ENCODE measurements at places on chromosomes 7 and 10.

DNA sequence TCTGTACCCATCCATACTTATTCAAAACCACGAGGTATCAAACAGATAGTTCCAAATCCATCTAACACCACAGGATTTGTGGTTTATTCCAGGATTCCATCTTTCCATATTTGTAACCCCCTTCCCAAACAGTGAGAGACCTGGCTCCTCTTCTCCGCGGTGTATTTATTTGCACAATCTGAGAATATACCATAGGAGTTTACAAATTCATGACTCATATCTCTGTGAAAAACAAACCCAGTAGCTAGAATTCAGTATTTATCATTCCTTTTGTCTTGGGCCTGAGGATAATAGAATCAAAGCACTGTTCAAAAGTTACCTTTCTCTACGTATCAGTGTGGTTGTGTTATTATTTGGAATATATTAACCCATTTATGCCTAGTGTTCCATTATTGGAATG, 31.9 kb downstream of the PDSS1 start:
- DNase-seq: no peak

GRCh38 chr7:154842591-154842990, 160.3 kb downstream of the PAXIP1 start:
- no peak for DNase-seq

DNA sequence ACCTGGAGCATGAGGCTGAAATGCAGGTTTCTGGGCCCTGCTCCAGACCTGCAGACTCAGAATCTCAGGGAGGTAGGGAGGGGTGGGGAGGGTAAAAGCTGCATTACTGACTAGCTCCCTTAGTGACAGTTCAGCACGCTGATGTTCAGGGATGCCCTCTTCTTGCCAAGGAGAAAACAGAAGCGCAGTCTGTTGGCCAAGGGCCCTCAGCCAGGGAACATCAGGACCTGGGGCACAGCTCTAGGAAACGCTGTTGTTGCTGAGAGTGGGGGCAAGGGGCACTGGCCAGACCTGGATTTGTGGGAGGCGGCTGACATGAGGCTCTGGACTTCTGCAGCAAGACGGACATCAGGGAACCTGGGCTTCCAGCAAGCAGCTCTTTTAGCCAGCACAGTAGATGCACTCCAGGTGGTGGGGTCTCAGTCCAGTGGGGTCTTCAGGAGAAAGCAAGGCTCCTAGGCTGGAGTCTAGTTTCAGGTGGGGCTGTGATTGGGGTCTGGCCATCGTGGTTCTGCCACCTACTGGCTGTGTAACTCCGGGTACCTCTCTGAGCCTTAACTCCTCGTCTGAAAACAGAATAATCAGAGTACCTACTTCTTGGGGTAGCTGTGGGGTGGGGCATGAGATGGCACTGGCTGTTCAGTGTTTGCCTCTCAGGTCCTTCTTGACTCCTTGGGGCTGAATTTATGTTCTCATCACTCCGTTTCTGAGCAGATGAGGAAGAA, 72.9 kb upstream of the PRLHR start:
- no peak for DNase-seq

- DNase-seq: no peak
Measured at GRCh38 chr10:63712717-63713115, 191.5 kb downstream of the REEP3 start.

DNA sequence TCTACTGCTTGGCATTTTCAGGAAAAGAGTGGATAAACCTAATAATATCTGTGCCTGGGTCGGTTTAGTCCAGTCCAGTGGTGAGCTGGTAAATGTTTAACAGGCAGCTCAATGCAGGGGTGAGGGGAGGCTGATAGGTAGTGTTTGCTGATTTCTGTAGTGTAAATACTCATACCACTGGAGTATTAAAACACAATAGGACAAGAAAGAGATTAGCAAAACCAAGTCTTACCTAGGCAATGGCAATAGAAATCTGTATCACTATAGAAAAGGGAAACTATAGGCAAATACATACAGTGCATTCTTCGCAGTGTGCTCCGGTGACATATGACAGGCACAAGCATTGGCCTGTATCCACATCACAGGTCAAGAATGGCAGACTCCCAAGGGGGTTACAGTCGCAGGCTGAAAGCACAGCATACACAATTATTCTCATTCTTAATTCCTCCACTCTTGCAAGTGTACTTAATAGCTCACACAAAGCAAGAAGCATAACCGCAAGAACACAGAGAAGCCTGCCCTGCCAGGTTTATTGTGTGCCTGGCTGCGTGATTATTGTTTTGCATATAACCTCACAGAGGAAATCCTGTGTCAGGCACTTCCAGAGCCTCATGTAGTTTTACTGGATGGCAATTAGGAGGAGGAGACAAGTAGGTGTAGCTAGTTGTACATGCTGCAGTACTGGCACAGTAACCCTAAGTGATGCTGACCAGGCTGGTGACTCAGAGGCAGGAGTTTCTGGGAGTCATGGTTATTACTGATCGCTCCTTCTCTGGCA, 35.0 kb downstream of the LAMB4 start:
- no peak for DNase-seq

DNA sequence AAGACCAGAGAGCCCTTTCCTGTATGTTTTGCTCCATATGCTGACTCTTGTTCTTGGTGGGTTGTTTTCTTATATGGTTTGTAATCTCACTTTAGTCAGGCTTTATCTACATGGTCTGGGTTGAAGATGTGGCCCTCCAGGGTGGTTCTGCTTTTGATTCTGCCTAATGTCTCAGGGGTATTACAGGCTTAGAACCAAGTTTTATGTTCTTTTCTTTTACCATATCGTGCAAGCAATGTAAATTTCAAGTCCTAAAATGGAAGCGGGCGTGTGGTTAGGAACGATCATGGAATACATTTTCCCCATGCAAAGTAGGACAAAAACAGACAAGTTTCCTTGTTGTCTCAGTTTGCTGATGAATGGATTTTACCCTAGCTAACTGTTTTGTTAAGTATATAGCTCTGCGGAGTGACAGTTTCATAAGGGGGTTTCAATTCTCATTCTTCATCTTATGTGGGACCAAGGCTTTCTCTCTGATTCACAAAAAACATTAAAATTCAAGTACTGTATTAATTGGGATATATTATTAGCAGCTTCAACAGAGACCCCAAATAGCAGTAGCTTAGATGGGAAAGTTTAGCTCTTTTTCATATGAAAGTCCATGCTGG, 58.7 kb downstream of the MTURN start:
- DNase-seq: no peak

- no peak for DNase-seq
Measured at GRCh38 chr7:66304536-66304935, 99.4 kb downstream of the TPST1 start.

GRCh38 chr10:4802711-4803487, 23.1 kb upstream of the AKR1E2 start:
- DNase-seq: no peak

DNA sequence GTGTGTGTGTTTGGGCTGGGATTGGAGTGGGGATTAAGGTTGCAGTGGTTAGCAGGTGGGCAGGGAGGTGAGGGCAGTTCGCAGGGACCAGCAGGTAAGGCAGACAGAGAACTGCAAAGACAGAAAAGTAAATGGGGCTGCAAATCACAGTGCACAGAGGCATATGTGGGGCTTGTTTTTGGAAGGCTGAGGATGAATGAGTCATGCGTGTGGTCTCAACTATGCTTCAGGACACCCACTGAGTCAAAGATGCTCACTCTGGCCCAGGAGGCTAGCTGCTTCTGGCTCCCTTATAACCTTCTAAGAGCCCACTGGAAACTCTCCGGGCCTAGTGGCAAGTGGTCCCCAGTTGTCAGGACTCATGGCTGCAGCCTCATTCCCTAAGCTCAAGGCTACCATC, 118.2 kb downstream of the ZNF248 start:
- DNase-seq: no peak

- no peak for DNase-seq
Measured at GRCh38 chr7:152158801-152159587, 133.5 kb downstream of the GALNT11 start.
